Ovary (tissue), 10 donors: ENCODE measurements at places on chromosomes 6 and 20. TPM values are rescaled to one million over a fixed set of nuclear protein-coding genes. Genes with fewer than 3 reads are reported as not detected.

The PSORS1C2 gene
- not detected for total RNA-seq

The HTR1E gene
- total RNA-seq: 0.60 TPM

The GPR6 gene
- not detected for total RNA-seq

DNA sequence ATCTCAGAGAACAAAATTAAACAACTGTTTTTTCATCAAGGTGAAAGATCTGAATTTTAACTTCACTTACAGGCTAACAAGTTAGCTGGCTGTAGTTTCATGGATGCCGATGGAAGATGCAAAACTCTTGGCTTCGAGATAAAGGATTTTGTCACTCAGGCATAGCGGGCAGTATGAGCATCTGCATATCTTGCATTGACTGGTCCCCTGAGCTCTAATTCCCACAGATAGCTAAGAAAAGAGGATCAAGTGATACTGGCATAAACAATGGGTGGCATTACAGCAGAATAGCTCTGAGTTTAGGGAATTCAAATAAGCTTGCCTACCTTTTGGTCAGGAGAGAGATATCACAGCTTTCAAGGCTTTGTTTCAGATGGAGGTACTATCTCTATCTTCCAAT lies 1.8 kb upstream of the CLVS2 start:
- H3K4me3 ChIP-seq: no peak overlapping the region
- H3K27me3 ChIP-seq: no peaks in the 10 kb centered on the region
- no peaks in the 10 kb centered on the region for H3K36me3 ChIP-seq
- DNase-seq: no peak
- peaks cover 4% of the 10 kb centered on the region for H3K4me1 ChIP-seq

GRCh38 chr6:39558079-39558478 lies 167.1 kb downstream of the KIF6 start:
- no peak overlapping the region for H3K27ac ChIP-seq
- H3K36me3 ChIP-seq: no peaks in the 10 kb centered on the region
- no peak overlapping the region for H3K4me3 ChIP-seq

GRCh38 chr6:24440897-24441598 lies 38.3 kb downstream of the MRS2 start:
- no peaks in the 10 kb centered on the region for H3K36me3 ChIP-seq
- H3K27me3 ChIP-seq: no peaks in the 10 kb centered on the region
- no peak overlapping the region for H3K27ac ChIP-seq
- DNase-seq: no peak
- no peak overlapping the region for H3K4me3 ChIP-seq
